ENCODE measurements at places on chromosomes 6 and 20.

DNA sequence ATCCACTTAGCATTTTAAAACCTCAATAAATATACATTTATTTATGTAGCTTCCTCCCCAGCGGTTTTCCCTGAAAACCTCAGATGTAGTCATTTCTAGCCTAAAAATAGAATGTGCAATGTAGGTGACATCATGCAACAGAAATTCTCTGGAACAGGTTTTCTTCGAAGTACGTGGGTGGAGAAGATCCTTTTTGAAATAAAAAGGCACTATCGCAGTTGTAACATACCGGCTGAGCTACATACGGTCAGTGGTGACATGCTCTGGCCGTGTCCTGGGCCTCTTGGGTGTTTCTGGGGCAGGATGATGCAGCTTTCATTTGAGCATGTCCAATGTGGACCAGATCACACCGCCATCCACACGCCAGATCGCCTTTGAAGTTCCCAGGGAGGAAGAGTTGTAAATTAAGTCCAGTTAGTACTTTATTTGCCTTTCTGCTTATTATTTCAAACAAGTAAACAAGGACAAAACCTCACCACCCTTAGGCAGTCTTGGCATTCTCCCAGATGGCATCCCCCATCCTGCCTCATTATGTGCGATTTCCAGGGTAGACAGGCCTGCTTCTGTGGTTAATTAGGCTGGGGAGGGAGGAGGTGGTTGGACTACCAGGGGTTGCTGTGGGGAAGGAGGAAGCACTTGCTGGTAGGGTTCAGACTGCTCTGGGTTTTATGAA lies 109.5 kb upstream of the CLDN20 start:
- no peak for DNase-seq

DNA sequence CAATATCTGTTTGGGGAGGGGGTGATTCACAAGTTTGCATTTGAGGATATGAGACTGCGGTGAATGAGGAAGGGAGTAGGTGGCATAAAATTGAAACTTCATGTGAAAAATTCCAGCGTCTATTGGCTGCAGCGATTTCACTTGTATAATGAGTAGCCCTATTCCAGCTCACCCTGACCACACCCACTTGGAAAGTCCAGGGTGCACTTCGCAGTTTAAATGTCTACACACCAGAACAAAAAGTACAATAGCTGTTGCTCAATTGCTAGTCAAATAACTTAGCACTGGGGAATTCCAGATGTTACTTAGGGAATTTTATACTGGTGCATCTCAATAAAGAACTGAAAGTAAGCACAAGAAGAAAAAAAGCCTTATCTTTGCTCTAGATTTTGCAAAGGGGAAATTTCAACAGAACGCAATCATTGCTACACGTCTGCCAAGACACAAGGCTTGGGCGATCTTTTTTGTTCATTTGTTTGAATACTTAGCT lies 6.3 kb downstream of the TNFAIP3 start:
- peak; percentile 88 for DNase-seq

- no peak for DNase-seq
Observed at GRCh38 chr6:107330168-107330567, 129.2 kb downstream of the PDSS2 start.

DNA sequence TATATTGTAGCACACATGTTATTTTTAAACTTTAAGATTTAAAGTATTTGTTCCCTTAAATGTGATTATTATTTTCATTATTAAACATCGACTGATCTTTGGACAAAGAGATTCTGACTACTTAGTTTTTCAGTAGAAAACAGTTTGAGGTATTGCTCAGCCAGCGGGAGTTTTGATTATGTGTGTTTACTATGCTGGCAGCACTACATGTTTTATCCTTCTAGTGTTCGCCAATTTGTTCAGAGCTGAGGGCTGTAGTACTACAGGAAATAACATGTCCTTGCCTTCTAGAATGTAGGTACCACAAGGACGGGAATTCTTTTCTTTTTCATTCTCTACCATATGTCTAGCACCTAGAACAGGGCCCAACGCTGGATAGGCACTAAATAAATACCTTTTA lies 11.1 kb upstream of the LCA5 start:
- no peak for DNase-seq

DNA sequence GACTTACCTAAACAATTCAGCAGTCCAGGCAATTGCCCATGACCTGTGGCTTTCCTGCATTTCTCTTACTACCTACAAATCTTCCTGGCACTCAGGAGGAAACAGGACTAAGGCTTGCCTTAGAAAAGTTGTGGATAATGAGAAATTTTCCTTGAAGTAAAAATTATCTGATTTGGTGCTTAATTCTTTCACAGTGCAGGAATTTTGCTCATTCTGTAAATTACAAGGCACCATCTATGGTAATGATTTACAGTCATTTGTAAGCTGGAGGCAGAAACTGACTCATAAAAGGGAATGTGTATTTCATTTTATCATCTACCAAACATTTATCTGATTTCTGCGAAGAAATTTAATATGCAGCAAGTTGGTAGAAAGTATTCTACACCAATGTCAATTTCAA lies 211.5 kb upstream of the FKBP1C start:
- DNase-seq = no peak

DNA sequence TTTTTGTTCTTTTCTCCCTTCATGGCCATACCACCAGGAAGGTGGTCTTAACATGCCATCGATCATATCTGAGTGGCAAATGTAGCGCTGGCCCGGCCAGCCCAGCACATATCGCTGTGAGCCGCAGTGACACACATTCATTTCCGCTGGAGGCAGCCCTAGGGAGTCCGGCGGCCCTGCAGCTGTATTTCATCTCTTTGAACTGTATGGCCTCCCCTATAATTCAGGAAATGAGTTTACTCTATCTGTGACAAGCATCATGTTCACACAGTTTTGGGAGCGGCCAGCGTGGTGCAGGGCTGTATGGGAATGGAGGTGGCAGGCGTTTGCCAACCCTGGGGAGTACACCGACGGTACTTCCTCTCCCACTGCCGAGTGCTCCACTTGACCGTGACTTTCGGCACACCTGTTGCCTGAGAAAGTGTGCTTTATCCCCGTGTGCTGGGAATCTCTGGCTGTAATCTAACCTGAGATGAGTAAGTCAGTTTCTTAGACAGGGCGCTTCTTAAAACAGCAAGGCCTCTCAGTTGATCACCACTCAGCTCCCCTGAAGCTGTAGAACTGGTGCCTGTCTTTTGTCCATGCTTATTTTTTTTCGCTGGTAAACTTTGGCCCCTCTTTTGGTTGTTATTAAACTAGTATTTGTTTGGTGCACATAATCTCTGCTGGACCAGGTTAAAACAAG lies 257.1 kb upstream of the TAB2 start:
- no peak for DNase-seq

GRCh38 chr6:131172222-131172621 lies 37.0 kb downstream of the AKAP7 start:
- no peak for DNase-seq

DNA sequence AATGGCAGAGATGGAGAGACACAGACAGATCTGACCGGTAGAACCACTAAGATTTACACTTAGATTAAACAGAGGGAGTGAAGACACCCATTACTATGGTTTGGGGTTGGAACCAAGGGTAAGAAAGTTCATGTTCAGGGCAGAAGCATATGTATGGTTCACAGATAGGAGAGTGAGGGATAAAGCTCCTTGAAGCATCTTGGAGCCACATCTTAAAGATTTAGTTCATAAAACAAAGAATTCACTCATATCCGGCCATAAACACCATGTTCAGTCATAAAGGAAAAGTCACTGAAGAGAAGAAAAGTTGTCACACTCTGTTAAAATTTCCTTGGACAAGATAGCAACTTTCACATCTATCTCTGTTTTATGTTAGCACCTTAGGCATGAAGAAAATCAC lies 18.0 kb downstream of the STX7 start:
- no peak for DNase-seq

GRCh38 chr20:23586735-23587525 lies 18.6 kb upstream of the CST9L start:
- DNase-seq = no peak

DNA sequence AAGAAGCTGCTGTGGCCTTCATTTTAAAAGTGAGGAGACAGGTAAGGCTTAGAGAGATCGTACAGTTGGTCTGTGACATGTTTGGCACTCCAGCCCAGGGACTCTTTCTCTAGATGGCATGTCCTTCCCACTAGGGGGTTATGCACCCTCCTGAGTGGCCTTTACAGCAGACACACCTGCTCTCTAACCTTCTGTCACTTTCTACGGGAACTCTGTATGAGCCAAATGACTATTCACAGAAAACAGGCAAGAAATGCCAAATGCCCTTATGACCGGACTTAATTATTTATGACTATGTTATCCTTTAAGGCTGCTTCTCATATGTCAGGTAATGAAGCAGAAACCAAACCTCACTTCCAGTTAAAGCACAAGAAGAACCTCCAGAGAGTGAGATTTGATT lies 91.2 kb downstream of the MAP3K5 start:
- no peak for DNase-seq

DNA sequence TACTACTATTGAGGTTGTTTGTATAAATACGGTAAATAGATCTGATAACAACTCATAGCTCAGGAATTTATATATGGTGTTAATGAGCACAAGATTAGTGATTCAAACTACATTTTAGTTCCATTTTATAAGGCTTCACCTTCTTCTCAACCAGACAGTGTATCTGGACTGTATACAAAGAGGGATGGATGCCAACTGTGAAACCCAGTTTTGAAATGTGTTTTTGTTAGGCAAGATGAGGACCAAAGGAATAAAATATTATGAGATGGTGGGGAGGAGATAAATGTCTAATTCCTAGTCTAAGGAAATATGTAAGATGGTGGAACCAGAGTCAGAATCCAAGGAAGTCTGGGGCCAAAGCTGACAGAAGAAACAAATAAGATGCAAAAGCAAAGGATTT lies 329.0 kb downstream of the GRIK2 start:
- no peak for DNase-seq

- DNase-seq = no peak
Observed at GRCh38 chr6:141216726-141217125, 916.0 kb upstream of the GJE1 start.

DNA sequence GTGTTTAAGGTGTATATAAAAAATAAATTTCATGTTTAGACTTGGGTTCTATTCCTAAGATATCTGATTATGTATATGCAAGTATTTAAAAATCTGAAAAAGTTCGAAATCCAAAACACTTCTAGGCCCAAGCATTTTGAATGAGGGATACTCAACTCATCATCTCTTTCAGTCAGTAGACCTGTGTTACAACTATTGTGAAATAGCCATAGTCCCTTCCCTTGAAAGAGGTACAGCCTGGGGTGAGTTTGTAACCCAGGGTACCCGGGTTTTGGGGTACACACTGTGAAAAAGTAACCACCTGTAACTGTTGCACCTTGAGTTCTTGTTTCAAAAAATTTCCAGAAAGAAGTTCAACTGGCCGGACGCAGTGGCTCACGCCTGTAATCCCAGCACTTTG lies 76.6 kb upstream of the DOK5 start:
- DNase-seq = no peak

DNA sequence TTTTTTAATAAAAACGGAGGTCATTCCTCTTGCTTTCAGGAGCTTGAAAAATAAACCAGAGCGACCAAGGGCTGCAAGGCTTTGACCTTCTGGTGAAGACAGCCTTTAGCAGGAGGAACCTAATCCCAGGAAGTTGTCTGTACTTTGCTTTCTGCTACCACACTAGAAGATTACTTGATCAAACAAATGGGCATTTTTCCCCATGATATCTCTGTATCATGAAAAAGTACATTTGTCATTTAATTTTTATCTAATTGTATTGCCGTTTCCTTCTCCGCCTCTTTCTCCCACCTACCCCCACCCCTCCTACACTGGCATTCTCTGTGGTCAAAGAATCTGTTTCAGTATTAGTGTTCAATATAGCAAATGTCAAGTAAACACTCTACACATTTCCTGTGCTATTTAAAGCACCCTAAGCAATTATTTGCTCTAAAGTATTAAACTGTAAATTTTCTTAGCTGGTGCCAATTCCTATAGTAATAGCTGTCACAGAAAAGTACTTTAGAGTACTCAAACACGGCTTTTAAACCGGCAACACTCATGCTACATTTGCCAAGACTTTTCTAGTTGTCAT lies 29.7 kb downstream of the ATXN1 start:
- no peak for DNase-seq

DNA sequence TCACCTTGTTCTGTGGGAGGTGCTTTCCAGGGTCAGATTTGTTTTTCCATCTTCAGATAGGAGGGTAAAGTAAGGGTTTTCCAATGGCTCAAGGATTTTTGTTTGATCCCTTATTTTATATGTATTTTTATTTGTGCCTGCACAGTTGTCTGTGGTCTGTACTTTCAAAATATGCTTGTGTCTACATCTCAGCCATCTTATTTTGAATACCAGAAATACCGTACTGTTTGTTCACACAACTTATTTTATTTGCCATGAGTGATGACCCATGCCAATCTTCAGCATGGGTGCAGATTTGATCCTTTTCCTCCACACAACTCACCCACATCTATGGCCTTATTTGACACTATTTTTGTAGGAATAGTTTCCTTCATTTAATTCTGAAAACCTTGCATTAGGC lies 72.2 kb upstream of the PTCHD4 start:
- no peak for DNase-seq

DNA sequence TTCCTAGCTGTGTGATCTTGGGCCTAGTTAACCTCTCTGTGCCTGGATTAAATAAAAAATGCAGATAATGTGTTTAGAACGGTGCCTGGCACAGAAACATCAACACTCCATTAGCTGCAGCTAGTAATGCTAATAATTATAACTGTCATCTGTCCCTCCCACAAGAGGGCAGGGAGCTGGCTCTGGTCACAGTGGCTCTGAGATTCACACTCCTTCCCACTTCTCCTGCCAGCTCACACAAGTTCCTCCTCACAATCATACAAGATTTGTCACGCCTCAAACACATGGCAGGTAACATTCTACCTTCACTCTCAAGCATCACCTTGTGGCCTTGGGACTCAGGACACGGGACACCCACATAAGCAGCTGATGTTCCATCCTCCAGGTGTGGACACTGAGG lies 2.4 kb downstream of the ADA start:
- DNase-seq = no peak

GRCh38 chr6:42550277-42550676 lies 13.6 kb upstream of the UBR2 start:
- DNase-seq = no peak

GRCh38 chr6:5728351-5729079 lies 278.2 kb downstream of the NRN1 start:
- no peak for DNase-seq

- DNase-seq = no peak
Observed at GRCh38 chr6:18154507-18155149, at the start of gene TPMT. Gene TPMT (minus strand): TSS chr6:18155077. CDS start chr6:18149127, 5,950 bp downstream.

Data from stimulated activated CD4-positive, alpha-beta T cell treated with anti-CD3 and anti-CD28 coated beads, Interleukin-4, amount 100 ng/mL, for 48 hours (primary cell).